ENCODE measurements at places on chromosomes 6 and 20. TPM values are rescaled to one million over a fixed set of nuclear protein-coding genes. Genes with fewer than 3 reads are reported as not detected.

- H3K27me3 ChIP-seq = no peaks in the 10 kb centered on the region
- no peaks in the 10 kb centered on the region for H3K4me1 ChIP-seq
- no peak overlapping the region for H3K4me3 ChIP-seq
- H3K36me3 ChIP-seq = no peaks in the 10 kb centered on the region
These were observed 323.2 kb upstream of the MAN1A1 start for GRCh38 chr6:119672725-119673124.

GRCh38 chr6:160254467-160255312, 3.9 kb downstream of the SLC22A2 start:
- H3K4me1 ChIP-seq = no peaks in the 10 kb centered on the region
- no peaks in the 10 kb centered on the region for H3K36me3 ChIP-seq
- H3K4me3 ChIP-seq = no peak overlapping the region
- no peak for DNase-seq
- no peaks in the 10 kb centered on the region for H3K27me3 ChIP-seq
- no peak overlapping the region for H3K27ac ChIP-seq

- peaks cover 100% of the 10 kb centered on the region for H3K27me3 ChIP-seq
- H3K4me3 ChIP-seq = peak overlapping the region; percentile 56
- H3K27ac ChIP-seq = peak overlapping the region; percentile 37
- DNase-seq = no peak
- H3K4me1 ChIP-seq = peaks cover 3% of the 10 kb centered on the region
- no peaks in the 10 kb centered on the region for H3K36me3 ChIP-seq
These were observed 109.0 kb downstream of the HFE start for GRCh38 chr6:26195924-26196845.

- no peaks in the 10 kb centered on the region for H3K4me1 ChIP-seq
- peak overlapping the region; percentile 47 for H3K4me3 ChIP-seq
- no peak for DNase-seq
- H3K27ac ChIP-seq = no peak overlapping the region
- H3K27me3 ChIP-seq = peaks cover 10% of the 10 kb centered on the region
- H3K36me3 ChIP-seq = no peaks in the 10 kb centered on the region
These were observed 12.2 kb downstream of the SLC35F1 start for GRCh38 chr6:117919275-117919674.

DNA sequence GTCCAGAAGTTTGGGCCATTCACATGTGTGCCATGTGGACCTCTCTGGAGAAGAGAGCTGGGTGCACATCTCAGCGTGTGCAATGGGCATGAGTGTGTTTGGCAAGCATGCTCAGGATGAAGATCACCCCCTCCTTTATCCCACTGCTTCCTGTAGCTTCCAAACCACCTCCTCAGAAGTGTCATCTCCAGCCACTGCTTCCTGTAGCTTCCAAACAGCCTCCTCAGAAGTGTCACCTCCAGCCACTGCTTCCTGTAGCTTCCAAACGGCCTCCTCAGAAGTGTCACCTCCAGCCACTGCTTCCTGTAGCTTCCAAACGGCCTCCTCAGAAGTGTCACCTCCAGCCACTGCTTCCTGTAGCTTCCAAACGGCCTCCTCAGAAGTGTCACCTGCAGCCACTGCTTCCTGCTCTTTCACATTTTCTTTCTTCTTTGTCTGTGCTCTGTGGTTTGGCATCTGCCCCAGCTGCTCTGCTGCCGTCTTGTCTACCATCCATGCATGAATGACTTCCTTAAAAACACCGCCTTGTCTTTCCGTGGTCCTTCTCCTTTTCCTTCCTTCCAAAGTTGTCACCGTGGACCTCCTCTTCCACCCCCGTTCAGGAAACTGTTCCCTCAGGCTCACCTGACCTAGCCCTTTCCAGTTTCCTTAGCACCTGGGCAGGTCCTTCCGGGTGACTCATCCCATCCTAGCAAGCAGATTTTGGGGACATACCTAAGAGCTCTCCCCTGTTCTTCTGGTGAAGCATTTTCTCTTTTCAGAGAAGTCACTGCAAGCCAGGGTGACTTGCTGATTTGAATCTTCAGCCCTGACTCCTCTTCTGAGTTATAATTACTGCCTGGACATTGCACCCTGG, 43.5 kb upstream of the TIAM2 start:
- no peaks in the 10 kb centered on the region for H3K27me3 ChIP-seq
- H3K36me3 ChIP-seq = no peaks in the 10 kb centered on the region
- no peak overlapping the region for H3K27ac ChIP-seq
- H3K4me3 ChIP-seq = no peak overlapping the region

- H3K4me3 ChIP-seq = no peak overlapping the region
- no peak for DNase-seq
- no peaks in the 10 kb centered on the region for H3K27me3 ChIP-seq
- no peak overlapping the region for H3K27ac ChIP-seq
- no peaks in the 10 kb centered on the region for H3K36me3 ChIP-seq
- no peaks in the 10 kb centered on the region for H3K4me1 ChIP-seq
These were observed 131.8 kb upstream of the MTHFD1L start for GRCh38 chr6:150733726-150734125.

DNA sequence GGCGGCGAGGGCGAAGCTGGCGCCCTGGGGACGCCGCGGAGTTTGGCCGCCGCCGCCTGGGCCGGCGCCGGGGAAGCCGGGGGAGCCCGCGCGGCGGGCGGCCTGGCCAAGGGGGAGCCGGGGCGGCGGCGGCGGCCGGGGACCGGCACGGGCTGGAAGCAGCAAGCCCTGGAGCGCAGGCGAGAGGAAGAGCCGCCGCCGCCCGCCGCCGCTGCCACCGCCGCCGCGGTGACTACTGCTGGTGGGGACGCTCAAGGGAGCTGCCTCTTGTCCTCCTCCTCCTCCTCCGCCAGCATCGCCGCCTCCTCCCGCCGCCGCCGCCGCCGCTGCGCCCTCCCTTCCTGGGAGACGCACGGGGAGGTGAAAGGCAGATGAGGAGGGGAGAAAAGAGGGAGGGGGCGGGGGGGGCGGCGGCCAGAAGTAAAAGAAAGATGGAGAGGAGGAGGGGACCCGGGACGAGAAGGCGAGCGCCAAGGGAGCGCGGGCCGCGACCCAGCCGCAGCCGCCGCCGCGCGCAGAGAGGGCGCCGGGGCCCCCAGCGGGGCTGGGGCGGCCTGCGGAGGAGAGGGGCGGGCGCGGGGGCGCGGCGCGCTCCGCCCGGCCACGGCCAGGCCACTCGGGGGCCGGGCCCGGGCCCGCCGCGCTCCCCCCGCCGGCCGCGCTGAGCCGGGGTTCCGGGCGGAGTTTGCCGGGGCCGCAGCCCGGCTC, 846 bp downstream of the PDE10A start:
- H3K27me3 ChIP-seq = peaks cover 56% of the 10 kb centered on the region
- no peaks in the 10 kb centered on the region for H3K36me3 ChIP-seq
- peak overlapping the region; percentile 62 for H3K4me3 ChIP-seq
- peak overlapping the region; percentile 62 for H3K27ac ChIP-seq

DNA sequence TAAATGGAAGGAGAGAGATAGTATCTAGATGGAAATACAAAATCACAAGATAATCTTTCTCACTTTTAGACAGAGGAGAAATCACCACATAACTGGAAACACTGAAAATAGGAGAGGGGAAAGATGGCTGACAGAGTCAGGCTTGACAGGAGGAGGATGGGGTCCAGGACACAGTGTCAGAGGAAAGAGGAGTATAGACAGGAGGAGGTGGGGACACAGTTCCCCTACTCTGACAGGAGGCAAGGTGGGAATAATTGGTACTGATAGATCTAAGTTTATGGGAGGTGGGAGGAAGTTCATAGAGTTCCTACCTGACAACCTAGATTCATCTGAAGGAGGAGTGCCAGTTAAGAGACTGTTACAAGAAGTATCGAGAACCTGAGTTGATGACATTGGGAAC, 9.1 kb downstream of the GPR6 start:
- no peak overlapping the region for H3K4me3 ChIP-seq
- H3K27me3 ChIP-seq = no peaks in the 10 kb centered on the region
- no peak for DNase-seq
- H3K36me3 ChIP-seq = no peaks in the 10 kb centered on the region
- H3K27ac ChIP-seq = no peak overlapping the region

DNA sequence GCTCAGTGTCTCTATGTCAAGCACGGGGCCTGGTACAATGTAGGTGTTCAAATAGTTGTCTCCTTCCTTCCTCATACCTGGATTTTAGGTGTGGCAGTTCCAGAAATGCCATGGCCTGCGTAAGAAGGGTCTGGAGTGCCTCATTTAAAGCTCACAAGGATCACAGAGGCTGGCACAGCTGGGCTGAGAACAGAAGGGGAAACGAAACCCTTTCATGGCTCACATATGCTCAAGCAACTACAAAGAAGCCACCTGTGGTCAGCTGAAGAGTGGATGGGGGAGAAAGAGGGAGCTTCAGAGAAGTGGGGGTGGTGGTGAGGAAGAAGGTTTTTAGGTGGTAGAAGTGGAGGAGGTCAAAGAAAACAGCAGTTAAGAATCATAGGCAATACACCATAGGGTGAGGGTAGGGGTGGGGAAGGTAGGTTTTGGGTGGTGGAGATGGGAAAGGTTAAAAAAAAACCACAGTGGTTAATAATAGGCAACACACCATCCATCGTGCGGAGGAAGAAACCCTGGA, 17.0 kb upstream of the TOP1 start:
- no peaks in the 10 kb centered on the region for H3K4me1 ChIP-seq
- H3K4me3 ChIP-seq = no peak overlapping the region
- H3K36me3 ChIP-seq = no peaks in the 10 kb centered on the region
- no peaks in the 10 kb centered on the region for H3K27me3 ChIP-seq
- no peak for DNase-seq

GRCh38 chr6:106979435-106979884, 4.9 kb upstream of the CD24 start:
- H3K4me3 ChIP-seq = no peak overlapping the region
- no peaks in the 10 kb centered on the region for H3K36me3 ChIP-seq
- peak; percentile 52 for DNase-seq
- H3K27me3 ChIP-seq = peaks cover 45% of the 10 kb centered on the region

DNA sequence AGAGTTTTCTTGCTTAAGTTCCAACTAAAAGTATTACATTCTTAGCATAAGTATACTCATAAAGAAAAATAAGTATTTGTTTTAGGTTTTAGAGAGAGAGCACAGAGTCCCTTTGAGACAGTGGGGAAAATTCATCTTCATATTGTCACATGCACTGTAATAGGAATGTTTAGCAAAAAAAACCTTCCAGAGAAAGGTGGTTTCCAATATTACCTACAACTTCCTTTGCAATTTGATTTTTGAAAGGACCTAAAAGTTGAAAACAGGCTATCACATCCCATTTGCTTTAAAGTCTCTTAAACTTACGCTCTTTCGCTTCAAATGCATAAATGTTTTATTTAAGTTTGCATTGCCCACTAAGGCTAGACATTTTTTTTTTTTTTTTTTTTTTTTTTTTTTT, 86.4 kb downstream of the OPRM1 start:
- DNase-seq = no peak
- no peak overlapping the region for H3K4me3 ChIP-seq

DNA sequence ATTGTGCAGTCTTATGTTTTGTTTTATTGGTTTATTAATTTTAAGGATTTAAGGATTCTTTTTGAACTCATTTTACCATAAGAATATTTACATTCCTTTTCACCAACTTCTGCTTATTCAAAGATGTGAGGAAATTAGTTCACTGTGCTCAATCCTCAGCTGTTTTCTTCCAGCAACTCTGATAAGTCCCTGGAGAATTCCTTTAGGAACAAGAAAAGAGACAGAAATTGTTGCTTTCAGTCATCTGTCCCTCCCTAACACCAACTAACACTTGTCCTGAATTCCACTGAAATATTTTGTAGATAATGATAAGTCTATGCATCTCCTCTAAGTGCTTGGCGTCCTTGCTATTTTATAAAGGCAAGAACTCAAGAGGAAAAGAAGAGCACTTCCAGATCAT, 334.8 kb upstream of the MARCKS start:
- DNase-seq = no peak
- H3K27ac ChIP-seq = no peak overlapping the region
- H3K4me1 ChIP-seq = no peaks in the 10 kb centered on the region
- H3K36me3 ChIP-seq = no peaks in the 10 kb centered on the region
- H3K27me3 ChIP-seq = no peaks in the 10 kb centered on the region
- H3K4me3 ChIP-seq = no peak overlapping the region

Gene RGS17
- not detected for total RNA-seq

Gene HLA-DOA
- 0.20 TPM for total RNA-seq

Gene MAPK13
- 0.82 TPM for total RNA-seq

Gene PTCRA
- total RNA-seq = not detected

Gene PLTP
- 35.0 TPM for total RNA-seq

Gene PPP1R14C
- 27.7 TPM for total RNA-seq

Gene CST5
- not detected for total RNA-seq

Gene TRIM38
- 2.2 TPM for total RNA-seq

Gene TMEM244
- not detected for total RNA-seq

Gene CCM2L
- 3.1 TPM for total RNA-seq

Gene DLGAP4
- total RNA-seq = 46.7 TPM

Data from gastrocnemius medialis (tissue), 4 donors.